Kidney capillary endothelial cell (primary cell): ENCODE measurements at places on chromosomes 7 and 10.
A peak's percentile ranks its signal among the peaks of the same experiment; 100 is the strongest.

- peak; percentile 75 for DNase-seq
Observed at GRCh38 chr7:36207451-36208291, 54.6 kb downstream of the EEPD1 start.

DNA sequence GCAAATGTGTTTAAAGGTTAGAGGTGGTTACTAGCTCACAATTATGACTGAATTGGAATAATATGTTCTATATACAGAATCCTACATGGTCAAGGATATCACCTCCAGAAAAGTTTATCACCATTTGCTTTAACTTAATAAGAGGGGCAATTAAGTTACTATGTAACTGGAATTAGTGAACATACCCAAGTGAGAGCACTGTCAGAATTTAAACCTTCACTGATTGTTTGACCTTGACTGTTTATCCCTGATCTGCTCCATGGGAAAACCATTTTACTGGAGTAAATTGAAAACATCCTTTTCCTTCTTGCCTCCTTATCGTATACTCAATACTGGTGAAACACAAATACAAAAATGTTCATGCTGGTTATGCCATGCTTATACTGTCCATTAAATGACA, 107.4 kb downstream of the SEMA3D start:
- DNase-seq, result no peak

- no peak for DNase-seq
Observed at GRCh38 chr10:22466763-22467334, 121.6 kb downstream of the SPAG6 start.

GRCh38 chr7:116062666-116063065, 32.1 kb upstream of the TFEC start:
- DNase-seq, result no peak

- DNase-seq, result peak; percentile 85
Observed at GRCh38 chr10:71766717-71767419, 6.5 kb downstream of the VSIR start.

DNA sequence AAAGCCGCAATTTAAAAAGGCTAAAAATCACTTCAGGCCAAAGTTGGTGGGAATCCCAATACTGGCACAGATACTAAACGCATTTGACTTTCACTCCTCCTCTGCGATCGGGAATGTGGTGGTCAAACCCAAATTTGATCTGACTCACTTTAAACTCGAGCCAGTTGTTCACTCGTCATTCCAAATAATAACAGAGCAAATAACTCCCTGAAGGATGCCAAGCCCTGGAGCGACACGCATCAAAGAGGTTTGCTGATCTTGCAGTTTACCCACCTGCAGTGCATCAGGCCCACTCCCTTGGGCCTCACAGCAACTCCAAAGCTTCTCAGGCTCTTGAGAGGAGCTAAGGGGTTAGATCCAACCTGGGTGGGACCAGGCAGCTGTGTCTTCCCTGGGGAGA, 12.2 kb downstream of the PTN start:
- DNase-seq, result no peak

GRCh38 chr10:14573666-14574261, 200.9 kb downstream of the FAM107B start:
- DNase-seq, result peak; percentile 87

GRCh38 chr10:115979576-115979975, 293.4 kb downstream of the GFRA1 start:
- DNase-seq, result no peak

- no peak for DNase-seq
Observed at GRCh38 chr7:47419471-47419870, 162.4 kb downstream of the TNS3 start.

- peak; percentile 5 for DNase-seq
Observed at GRCh38 chr10:103395754-103396066, 565 bp downstream of the ATP5MK start.

- no peak for DNase-seq
Observed at GRCh38 chr10:113754768-113755167, 3.3 kb downstream of the PLEKHS1 start.

DNA sequence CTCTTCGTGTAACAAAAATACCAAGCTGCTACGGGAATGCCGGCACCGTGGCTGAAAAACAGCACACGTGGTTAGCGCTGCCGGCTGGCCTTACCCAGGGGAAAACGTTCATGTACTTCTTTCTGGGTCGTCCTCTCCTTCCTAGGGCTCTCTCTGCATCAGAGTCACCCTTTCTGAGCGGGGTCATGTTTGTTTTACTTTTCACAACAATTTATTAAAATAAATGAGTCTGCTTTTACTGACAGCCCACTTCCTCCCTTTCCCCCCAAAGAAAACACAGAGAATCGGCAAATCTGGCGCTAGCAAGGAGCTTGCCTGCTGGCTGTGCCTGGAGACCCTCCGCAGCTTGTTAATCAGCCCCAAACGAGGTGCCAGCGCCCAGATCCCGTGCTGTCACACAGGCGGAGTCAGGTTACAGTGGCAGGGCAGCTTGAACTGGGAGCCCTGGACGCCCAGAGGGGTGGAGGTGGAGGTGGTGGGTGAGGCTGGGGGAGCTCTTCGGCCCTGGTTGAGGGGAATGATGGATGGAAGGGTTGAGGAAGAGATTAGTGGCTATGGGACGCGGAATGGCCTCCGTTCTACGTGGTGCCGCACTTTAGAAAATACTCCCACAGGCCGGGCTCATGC, 162.2 kb upstream of the TNS3 start:
- no peak for DNase-seq

DNA sequence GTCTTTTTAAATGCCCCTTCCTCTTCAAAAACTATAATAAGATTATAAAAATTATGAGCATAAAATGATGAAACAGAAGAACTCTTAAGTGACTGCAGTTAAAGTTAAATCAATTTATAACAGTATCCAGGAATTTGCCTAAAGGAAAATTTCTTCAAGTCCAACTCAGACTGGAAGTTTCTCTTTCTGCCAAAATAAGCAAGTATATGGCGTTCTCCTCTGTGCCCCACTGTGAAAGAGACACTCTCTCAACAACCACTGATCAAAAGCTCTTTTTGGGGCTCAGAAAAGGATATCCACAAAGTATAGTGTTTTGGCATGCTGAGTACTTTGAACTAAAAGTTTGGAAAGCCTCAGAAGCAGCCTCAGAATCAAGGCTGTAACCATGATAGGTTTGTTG, 139.9 kb downstream of the SKIDA1 start:
- DNase-seq, result no peak

- DNase-seq, result peak; percentile 60
Observed at GRCh38 chr7:46839651-46840050, 742.3 kb downstream of the TNS3 start.

GRCh38 chr7:107201795-107202450, 33.1 kb downstream of the HBP1 start:
- DNase-seq, result peak; percentile 16

- DNase-seq, result no peak
Observed at GRCh38 chr7:12508554-12508953, 62.0 kb upstream of the SCIN start.

DNA sequence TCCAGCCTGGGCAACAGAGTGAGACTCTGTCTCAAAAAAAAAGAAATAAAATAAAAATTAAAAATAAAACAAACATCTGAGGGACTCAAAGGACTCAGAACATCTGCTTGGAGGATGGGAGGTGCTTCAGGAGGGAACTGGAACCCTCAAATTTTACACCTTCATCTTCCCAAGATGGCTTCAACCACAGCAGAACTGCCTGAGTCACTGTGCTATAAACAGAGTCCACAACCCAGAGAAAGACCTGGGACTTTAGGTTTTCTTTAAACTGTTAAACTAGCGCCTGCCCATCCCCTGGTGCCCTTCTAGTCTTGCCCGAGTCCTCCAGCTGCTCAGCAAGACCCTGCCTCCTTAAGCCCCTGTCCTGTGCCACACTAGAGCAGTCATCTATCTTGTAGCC, 40.8 kb downstream of the RGS10 start:
- DNase-seq, result no peak

DNA sequence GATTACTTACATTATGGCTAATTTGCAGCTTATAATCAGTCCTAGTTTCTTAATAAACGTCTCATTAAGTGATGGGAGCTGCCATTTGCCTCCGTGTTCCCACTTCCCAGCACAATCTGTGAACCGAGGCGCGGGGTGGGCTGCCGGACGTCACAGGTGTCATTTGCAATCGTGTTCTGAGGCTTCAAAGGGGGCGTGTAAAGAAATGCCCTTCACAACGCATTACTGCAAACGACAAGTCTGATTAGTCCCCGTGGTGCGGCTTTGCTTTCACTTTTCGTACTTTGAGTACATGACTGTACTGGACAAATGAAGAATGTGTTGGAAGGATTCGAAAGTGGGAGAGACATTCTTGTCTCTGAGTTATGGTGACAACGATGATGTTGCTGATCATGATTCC, 614.2 kb upstream of the ADARB2 start:
- no peak for DNase-seq

GRCh38 chr10:82313401-82313800, 438.4 kb downstream of the NRG3 start:
- no peak for DNase-seq

GRCh38 chr7:140881507-140882228, 43.1 kb downstream of the BRAF start:
- no peak for DNase-seq

GRCh38 chr10:130357226-130357625, 221.0 kb downstream of the GLRX3 start:
- no peak for DNase-seq

GRCh38 chr7:37663693-37664092, 19.9 kb upstream of the GPR141 start:
- DNase-seq, result no peak

- DNase-seq, result peak; percentile 38
Observed at GRCh38 chr10:92419740-92420545, 129.0 kb downstream of the MARCHF5 start.

DNA sequence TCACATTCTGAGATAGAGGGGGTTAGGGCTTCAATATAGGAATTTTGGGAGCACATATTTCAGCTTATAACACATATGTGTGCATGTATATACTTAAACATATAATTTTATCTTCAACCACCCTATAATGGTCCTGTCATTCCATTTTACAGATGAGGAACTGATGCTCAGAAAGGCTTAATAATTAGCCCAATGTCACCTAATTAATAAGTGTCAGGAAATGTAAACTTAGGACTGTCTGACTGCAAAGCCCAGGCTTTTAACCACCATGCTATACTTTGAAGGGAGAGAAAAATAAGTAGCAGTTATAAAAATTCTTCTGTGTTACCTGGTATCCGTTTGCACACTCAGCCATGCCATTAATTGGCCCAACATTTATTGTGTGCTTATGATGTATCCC, 172.6 kb downstream of the SKIDA1 start:
- DNase-seq, result no peak

- DNase-seq, result no peak
Observed at GRCh38 chr7:96686305-96686704, 23.3 kb downstream of the SEM1 start.

- DNase-seq, result no peak
Observed at GRCh38 chr10:17210361-17210760, 8.9 kb upstream of the TRDMT1 start.

GRCh38 chr7:106392590-106392989, 107.8 kb upstream of the NAMPT start:
- DNase-seq, result no peak

GRCh38 chr10:112970021-112970420, 20.0 kb downstream of the TCF7L2 start:
- no peak for DNase-seq

DNA sequence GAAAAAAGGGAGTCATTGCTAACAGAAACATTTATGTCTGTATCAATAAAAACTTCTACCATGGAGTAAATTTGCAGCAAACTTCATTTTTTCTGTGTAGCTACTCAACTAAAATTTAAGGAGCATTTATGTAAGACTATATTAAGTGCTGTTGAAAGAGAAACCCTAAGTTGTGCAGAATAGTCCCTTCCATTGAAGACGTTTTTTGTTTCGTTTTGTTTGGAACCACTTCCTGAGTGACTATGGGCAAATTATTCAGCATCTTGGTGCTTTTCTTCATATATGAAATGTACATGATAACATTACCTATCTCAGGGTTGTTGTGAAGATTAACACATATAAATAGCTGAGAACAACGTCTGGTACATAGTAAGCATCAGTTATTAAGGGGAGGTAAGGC, 24.3 kb downstream of the SEM1 start:
- DNase-seq, result no peak

DNA sequence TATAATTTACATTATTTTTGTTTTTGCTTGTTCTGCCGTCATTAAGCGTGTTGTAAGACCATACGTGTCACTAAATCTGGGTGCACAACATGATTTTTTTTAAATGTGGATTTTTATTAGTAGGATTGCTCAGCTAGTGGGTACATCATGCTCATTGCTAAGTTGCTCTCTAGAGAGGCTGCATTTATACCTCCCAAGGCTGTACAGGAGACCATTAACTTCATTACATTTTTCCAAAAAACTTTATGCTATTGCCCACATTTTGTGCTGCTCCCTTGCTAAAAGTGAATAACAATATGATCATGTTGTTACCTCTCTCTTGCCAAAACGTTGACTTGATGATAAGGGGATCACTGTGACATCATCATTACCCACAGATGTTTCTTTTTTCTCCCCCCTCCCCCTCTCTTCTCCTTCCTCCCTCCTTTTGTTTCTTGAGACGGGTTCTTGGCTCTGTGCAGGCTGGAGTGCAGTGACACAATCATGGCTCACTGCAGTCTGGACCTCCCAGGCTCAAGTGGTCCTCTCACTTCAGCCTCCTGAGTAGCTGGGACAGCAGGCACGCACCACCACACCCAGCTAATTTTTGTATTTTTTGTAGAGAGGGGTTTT, 65.1 kb downstream of the BMPR1A start:
- no peak for DNase-seq

DNA sequence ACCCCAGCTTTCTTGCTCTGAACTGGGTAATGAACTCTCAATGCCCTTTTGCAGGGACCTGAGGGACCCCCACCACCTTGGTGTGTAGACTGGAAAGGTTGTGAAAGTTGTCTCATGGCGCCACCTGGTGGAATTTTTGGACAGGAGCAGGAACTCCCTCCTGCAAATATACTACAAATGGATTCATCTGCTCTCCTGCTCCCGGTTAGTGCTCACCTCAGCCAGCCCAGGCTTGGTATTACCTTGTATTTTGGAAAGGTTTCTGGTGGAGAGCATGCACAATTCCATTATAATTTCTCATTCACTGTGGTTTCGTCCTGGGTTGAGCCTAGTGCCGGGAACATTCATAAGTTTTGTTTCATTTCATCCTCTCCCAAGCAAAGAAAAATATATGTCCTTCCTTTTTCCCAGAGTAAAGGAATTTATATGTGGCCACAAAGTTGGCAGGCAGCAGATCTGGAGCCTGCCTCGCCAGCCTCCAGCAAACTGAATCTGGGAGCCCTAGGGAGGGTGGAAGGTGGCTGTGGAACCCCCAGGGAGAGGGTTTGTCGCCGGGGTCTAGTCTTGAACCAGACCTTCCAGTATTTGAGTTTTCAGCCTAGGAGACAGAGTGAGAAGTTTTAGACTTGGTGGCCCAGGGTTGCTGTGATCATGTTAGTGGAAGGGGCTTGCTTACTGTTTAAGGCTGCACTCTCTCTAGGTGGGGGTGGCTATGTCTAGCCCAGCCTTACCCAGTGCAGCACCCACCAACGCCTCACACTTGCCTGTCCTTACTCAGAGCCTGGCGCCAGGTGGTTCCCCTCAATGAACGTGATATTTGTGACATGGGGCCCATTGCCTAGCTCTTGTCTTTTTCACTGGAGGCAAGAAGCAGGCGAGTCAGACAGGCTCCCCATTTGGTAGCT, 9.5 kb downstream of the FAM241B start:
- DNase-seq, result peak; percentile 47

- no peak for DNase-seq
Observed at GRCh38 chr7:49396229-49396628, 377.2 kb upstream of the VWC2 start.

- no peak for DNase-seq
Observed at GRCh38 chr10:36170142-36170719, 528.1 kb upstream of the FZD8 start.
